Endodermal cell (in vitro differentiated cells): ENCODE measurements at places on chromosomes 3 and 15. TPM values are rescaled to one million over a fixed set of nuclear protein-coding genes. Genes with fewer than 3 reads are reported as not detected.
A peak's percentile ranks its signal among the peaks of the same experiment; 100 is the strongest.

DNA sequence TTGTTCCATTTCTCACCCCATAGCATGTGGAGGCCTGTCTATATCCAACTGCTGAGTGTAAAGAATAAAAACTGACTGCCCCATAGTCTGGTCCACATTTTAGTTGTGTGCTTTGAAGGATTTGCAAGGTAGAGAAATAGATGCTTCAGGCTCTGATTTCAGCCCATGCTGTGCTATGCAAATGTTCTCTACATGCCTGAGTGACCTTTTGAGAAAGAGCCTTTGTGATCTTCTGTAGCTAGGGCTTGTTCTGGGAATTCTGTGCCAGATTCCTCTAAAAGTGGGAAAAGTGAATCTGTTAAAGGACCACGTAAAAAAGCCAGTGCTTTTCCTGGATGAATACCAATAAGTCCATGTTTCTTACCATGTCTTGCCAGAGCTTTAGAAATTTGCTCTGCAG, 5.2 kb downstream of the KCTD6 start:
- DNase-seq, result peak; percentile 66

DNA sequence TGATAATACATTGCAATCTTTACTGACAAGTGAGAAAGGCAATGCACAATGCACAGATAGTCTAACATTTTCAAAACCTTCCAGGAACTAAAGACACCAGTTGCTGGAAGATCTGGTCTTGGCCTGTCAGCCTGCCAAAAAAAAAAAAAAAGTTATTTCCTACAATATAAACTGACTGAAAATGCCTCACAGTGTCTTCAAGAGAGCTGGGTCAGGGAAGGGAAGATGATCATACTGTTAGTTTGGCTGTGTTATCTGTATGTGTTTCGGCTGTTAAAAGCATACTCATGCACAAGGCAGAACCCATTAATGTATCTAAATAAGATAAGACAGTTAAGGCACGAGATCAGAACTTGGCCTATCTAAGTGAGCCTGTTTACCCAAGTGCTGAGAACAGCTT, 673.4 kb downstream of the MECOM start:
- DNase-seq, result no peak

DNA sequence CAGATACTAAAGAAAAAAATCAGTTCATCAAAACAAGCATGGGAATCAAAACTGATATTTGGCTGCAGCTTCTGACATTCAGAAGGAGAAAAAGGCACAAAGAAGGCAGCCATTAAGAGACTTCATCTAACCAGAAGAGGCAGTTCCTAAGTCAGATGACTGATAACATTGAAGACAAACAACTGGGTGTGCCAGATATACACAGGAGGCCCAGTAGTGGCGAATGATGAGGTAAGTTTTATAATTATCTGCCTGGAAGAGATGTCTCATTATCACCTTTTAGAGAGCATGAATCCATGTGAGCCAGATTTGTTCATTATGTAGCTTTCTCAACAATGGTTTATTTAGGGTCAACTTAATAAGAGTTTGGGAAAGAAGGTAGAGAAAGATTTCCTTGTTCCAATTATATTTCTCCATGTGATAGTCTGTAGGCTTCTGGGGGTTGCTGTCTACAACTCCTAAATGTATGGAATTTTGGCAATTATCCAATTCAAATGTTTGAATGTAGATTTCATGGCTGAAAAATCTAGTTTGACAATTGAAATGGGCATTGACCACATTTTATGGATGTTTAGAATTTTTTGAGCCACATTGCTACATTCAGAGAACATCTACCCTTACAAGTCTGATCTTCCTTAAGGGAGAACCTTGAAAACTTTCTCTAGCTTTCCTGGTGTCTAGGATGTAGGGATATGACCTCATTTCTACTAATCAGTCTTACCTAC, 50.4 kb upstream of the RASGRF1 start:
- DNase-seq, result no peak

The NR2E3 gene
- total RNA-seq, result 0.15 to 0.77 TPM (median 0.19 TPM) in 3 replicates

- no peak for DNase-seq
These were observed 27.6 kb downstream of the ZNF589 start for GRCh38 chr3:48268381-48268935.

- DNase-seq, result no peak
These were observed 667.8 kb upstream of the NAALADL2 start for GRCh38 chr3:174191380-174191779.

The SRGAP3 gene
- total RNA-seq, result 5.4 to 20.7 TPM (median 8.1 TPM) in 3 replicates

The UBAP1L gene
- total RNA-seq, result 1.5 to 4.3 TPM (median 3.4 TPM) in 3 replicates

- no peak for DNase-seq
These were observed 60.3 kb upstream of the CHRNA7 start for GRCh38 chr15:31970007-31970406.

GRCh38 chr3:50251220-50251619, 15.2 kb downstream of the GNAI2 start:
- DNase-seq, result no peak

- peak; percentile 97 for DNase-seq
These were observed 44.2 kb downstream of the RBPMS2 start for GRCh38 chr15:64731012-64731804.

DNA sequence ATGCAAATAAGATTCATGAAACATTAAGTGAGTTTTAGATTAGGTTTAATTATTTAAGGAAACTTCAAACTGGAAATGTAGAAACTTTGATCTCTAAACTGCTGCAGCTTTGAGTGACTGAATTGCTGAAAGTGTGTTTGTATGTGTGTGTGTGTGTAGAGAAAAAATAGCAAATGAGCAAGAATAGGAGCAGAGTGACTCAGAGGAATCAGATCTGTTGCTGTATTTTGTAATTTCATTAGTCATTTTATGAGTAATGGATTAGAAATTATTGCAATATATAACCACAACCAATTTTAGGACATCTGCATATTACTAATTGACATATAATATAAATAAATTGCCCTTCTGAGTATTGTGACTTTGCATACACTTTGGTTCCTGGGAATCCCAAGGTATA, 52.8 kb upstream of the SLC9A9 start:
- DNase-seq, result no peak

- DNase-seq, result no peak
These were observed 892.3 kb downstream of the CADM2 start for GRCh38 chr3:85851071-85851470.

- no peak for DNase-seq
These were observed 1.3 kb upstream of the TRIP4 start for GRCh38 chr15:64386291-64386690.

The LRRC2 gene
- total RNA-seq, result 7.6 to 11.2 TPM (median 8.9 TPM) in 3 replicates

The CEMIP gene
- not detected in 3 replicates for total RNA-seq

- no peak for DNase-seq
These were observed 29.0 kb downstream of the POMGNT2 start for GRCh38 chr3:43076857-43077256.

The PIGZ gene
- total RNA-seq, result 0.22 to 0.59 TPM (median 0.40 TPM) in 3 replicates

The FGD5 gene
- 17.0 to 22.5 TPM (median 18.9 TPM) in 3 replicates for total RNA-seq

DNA sequence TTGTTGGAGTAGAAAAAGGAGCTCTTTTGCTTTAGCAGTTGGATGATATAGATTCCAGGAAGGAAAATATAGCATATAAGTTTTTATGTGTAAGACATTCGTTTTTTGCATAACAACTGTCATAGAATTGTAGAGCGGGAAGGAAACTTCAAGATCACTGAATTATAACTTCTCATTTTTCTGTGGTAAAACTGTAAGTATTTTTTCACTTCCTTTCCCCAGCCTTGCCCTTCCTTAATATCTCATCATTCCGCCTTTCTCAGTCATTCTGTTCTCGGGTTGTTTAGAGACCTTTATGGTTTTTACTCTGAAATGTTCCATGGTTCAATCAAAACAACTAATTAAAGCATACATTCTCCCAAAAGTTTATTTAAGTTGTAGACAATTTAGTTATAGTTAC, 1.1 kb downstream of the EAF2 start:
- no peak for DNase-seq

GRCh38 chr3:48273594-48274211, 32.8 kb downstream of the ZNF589 start:
- peak; percentile 86 for DNase-seq

DNA sequence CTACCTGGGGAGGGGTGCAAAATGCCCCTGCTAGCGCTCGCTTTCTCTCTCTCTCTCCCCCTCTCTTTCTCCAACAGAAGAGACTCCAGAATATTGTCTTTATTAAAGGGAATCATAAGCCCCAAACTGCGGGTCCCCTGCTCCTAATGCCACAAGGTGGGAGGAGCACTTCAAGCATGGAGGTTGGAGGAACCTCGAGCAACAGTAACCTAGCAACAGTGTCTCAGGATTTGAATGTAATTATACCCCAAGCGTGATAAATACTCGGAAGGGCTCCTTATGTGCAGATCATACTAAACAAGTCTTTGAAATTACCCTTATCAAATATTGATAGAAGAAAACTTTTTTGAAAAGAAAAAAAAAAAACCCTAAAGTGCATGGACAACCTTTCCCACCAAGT, 582.2 kb upstream of the PPP2R3A start:
- no peak for DNase-seq

GRCh38 chr3:111252779-111253178, 181.2 kb downstream of the NECTIN3 start:
- peak; percentile 57 for DNase-seq

GRCh38 chr3:142608631-142609030, 12.4 kb downstream of the PLS1 start:
- no peak for DNase-seq

The SEMA6D gene
- total RNA-seq, result 44.8 and 48.7 TPM in 2 replicates

- no peak for DNase-seq
These were observed 141.2 kb upstream of the GADL1 start for GRCh38 chr3:31035681-31036080.

DNA sequence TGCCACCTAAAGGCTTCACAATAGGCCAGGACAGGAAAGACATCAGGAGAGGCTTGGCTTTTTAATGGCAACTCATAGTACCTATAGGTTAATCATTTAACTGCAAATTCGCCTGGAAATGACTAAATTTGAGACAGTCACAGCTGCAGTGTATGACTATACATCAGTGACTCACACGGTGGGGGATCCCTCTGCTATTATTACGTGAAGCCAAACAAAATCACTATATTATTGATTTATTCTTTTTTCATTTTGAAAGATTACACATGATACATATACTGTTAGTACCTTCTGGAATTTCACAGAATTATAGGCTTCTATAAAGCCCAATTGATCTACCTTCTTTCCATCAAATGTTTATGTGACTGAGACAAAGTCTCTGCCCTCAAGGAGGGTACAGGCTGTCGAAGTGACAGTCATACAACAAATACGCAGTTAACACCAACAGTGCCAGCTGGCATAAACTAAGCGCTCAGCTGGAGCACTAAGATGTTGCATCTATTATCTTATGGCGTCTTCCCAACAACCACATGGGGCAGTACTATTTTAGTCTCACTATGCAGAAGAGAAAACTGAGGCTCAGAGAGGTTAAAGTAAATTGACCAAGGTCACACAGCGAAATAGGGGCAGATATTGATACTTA, 82.0 kb upstream of the LMOD3 start:
- no peak for DNase-seq

The ZNF774 gene
- 1.8 and 3.6 TPM in 2 replicates for total RNA-seq

DNA sequence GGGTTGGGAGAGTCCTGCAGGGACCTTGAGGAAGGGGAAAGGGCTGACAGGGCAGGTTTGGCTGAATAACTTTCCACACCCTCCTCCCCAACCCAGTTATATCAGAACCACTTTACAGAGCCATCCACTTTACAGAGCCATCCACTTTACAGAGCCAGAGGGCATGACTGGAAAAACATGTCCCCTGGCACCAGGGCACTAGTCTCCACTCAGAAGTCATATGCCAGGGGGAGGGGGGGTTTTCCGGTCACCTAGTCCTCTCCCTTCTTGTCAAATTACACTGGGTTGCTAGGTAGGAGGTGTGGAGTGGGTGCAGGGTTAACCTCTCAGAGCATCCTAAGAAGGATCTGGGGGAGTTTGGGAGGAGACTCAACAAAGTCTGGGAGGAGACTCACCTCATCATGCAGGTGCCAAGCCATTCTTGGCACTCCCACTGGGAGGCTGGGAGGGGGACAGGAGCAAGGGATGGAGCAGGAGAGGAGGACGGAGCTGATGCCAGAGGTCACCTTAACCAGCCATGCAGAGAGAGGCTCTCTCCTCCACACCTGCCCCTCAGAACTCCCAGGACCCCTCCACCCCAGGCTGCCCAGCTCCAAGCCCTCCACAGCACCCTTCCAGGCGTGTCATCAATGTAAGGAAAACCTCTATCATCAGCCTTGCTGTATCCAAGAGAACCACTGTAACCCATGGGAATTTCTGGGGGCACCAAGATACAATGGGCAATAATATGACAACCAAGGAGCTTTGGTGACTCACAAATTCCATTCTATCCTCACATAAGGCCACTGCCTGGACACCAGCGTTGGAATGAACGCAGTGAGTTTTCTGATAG, 1.7 kb downstream of the LRRC2 start:
- no peak for DNase-seq

DNA sequence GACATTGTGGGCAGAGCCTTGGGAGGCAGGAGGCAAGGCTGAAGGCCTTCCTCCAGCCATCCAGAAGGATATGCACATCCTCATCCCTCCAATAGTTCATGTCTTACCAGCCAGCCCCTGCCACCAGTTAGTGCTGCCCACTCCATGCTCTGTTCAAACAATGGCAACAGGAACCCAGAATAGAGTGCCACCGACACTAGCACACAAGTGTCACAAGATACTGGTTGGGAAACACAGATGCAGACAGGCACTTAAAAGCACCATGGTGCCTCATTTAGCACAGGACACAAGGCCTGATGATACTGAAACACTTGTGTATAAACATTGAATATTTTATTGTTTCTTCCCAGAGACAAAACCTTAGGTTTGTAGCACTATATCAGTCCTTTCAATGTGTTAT, 56.5 kb upstream of the MYO5C start:
- DNase-seq, result no peak

DNA sequence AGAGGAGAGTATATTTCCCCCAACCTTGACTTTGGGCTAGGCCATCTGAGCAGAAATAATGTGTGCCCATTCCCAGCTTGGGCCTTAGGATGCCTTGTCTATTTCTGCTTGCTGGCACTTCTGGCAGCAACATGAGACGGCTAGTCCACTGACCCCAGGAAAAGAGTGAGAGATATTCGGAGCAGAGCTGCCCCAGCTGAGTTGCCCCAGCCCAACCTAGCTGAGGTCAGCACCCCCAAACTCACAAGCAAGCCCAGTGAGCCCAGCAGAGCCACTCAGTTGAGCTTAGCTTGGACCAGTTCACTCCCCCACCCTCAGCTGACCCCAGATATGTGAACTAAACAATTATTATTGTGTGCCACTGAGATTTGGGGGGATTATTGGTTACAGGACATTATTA, 20.2 kb downstream of the ITGA11 start:
- peak; percentile 19 for DNase-seq

The GRM7 gene
- 0.34 and 0.73 TPM in 2 replicates for total RNA-seq

DNA sequence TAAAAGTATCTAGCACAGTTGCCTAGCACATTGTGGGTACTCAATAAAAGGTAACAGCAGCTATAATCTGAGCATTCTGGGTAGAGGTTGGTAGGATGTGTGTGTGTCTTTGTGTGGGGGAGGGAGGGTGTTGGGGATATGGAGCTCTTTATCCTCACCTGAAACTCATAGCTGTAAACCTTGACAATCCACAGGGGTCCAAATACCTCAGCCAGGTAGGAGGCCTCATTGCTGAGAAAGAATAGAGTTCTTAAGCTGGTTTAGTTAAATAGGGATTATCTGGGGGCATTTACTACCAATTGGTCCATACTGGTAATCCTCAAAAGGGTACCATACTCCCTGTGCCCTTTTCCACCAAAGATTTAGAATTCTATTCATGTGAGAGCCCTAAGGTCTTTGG, 3.9 kb downstream of the SERF2 start:
- peak; percentile 80 for DNase-seq
